Activated naive CD4-positive, alpha-beta T cell (primary cell): ENCODE measurements at places on chromosomes 3 and 15.

DNA sequence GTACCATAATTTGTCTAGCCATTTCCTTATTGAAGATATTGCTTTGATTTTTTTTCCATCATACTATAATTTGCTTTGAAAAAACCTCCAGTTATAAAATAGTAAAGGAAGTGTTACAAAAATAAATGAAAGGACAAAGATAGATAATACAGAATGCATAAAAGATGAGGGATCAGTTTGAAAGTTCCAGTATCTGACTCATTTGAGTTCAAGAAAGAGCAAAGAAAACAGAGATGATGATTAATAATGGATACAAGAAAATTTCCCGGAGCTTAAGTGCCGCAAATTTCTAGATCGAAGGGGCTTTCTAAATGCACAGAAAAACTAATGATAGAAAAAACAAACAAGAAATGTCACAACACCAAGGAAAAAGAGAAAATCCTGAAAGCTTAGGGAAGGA is 4.3 kb downstream of the WDR48 start:
- no peak for DNase-seq

DNA sequence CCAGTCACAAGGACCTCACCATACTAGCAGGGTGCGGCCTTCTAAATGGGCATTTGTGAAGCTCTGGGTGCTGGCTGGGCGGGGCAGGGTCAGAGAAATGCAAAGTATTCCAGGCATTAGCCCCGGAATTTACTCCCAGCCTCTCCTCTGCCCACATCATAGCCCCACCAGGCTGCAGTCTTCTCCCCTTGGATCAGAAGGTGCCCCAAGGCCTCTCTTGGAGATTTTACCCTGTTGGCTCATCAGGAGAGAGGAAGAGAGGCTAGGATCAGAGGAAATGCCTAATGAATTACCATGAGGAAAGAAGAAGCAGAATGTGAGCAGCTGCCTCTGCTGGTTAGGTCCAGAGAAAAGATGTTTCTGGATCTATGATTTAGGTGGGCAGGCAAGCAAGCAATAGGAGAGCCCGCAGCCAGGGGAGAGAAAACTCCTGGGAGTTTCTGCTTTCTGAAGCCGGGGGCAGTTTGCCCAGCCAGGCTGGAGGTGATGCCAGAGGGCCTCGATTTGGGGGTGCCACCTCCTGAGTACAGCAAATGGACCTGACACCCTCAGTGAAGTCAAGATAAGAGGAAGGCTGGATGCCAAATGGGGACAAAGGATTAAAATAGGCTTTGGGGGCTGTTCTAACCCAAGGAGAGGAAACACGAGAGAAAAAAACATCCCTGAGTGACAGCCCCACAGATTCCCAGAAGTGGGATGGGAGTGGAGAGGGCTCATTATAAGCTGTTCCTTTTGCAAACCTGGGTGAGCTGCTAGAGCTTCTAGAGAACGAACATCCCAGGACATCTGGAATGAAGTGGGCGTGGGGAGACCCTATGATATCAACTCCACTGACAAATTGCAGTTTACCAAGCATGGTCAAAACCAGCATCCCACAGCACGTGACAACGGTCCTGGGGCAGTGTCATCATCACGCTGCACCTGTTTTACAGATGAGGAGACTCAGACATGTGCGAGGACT is 65.4 kb downstream of the BDH1 start:
- no peak for DNase-seq

DNA sequence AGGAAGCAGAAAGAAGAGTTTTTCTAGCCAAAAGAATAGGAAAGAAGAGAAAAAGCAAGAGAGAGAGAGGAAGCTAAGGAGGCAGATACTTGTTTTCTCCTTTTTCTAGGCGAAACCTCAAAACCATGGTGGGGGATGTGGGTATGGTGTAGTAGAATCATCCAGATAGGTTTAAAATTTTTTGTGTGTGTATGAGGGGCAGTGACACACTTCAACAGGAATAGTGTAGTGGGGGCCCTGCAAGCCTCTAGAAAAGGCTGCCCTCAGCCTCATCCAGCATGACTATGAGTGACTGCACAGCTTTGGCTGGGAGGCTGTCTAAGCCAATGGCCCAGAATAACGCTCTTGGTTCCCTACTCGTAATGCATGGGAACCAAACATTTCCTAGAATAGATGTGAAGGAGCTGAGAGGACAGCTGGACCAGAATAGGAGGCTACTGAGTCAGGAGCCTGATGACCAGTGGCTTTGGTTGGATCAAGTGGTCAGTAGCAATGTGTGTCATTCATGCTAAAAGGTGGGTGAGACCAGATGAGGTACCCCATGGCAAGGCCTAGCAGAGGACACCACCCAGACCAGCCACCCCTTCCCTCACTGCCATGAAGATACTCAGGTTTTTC is 24.4 kb downstream of the MOBP start:
- DNase-seq: no peak

DNA sequence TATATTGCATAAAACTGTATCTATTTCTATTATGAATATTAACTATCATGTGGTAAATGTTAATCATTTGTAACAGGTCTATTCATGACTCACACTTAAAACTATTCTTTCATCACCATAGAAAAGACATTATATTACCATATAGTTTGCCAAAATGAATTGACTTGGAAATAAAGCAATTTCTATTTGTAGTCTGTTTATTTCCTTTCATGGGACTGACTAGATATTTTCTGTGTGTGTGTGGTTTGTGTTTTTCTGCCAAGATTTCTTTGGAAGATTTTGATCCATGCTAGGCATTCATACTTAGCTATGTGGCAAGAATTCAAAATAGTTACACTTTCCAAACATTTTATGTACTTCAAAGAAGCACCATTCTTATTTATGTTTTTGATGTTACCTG is 522.5 kb upstream of the AGTR1 start:
- no peak for DNase-seq

- DNase-seq: no peak
Measured at GRCh38 chr3:183845608-183846288, 20.4 kb upstream of the MAP6D1 start.

DNA sequence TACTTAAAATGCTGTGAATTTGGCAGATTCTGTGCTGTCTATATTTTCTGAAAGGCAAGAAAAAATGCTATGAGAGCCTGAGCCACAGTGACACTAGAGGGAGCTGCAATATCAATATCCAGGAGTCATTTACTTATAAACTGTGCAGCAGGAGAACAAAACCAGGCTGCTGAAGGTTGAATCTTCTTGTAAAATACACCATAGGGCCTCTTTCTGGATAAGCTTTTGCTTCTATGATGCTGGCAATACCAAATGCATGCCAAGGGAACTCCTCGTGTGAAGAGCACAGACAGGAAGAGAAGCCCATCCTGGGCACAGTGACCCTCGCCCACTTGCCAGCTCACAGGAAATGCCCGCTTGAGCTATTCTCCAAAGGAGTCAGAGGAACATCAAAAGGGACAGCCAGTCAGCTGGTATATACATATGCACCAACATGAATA is 48.0 kb upstream of the TSPAN3 start:
- no peak for DNase-seq

- no peak for DNase-seq
Measured at GRCh38 chr3:170222647-170223541, 670 bp downstream of the PRKCI start.

GRCh38 chr3:25894101-25894500 is 104.2 kb downstream of the OXSM start:
- DNase-seq: no peak

- no peak for DNase-seq
Measured at GRCh38 chr3:53792866-53793265, 53.4 kb downstream of the CHDH start.

GRCh38 chr3:150543531-150543930 is 2.8 kb downstream of the SERP1 start:
- no peak for DNase-seq

DNA sequence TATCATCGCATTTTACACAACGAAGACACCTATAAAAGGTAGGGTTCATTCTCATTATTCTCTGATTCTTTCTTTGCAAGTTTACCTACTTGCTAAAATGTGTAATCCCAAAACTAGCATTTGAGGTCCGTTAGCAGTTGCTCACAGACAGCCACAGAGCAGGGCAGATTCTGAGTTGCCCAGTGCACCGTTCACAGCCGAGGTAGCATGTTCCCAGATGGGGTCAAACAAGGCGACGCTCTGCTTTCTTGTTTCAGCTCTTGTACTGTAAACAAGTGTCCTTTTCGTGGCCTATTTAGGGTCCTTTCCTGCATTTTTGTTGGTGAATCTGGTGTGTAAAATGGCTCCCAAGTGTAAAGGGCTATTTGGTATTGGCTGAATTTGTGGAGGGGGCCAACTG is 3.1 kb downstream of the PPP1R2 start:
- no peak for DNase-seq

GRCh38 chr3:105653166-105653565 is 215.6 kb downstream of the CBLB start:
- DNase-seq: no peak

DNA sequence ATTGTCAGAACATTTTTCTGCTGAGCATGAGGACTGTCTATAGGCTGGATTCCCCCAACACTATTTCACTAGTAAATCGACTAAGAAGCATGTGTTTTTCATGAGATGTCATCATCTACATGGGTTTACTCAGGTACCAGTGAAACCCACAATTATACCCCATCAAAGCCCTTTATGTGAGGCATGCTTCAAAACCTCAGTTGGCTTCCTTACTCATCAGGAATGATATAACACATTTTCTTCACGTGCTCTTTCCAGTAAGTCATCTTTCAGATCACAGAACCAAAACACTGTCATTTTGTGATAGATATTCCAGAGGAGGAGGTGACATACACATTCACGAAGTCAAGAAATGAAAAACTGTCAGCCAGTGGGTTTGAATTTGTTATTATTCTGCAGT is 116.5 kb downstream of the ANO10 start:
- DNase-seq: no peak

GRCh38 chr3:29763115-29763514 is 482.2 kb downstream of the RBMS3 start:
- no peak for DNase-seq

DNA sequence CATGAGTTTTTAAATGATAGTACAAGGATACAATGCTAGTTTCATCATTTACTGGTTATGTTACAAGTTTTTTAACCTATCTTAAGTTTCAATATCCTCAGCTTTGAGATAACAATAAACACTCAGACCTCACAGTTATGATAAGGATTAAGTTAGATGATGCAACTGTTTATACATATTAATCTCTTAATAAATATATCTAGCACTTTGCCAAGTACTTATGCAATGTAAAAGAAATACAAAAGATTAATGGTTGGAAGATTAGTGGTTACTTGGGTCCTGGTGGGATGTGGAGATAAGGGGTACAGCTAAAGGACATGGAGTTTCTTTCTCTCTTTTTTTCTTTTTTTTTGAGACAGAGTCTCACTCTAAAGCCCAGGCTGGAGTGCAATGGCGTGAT is 12.0 kb downstream of the SPPL2A start:
- no peak for DNase-seq

- DNase-seq: no peak
Measured at GRCh38 chr3:110816008-110816407, 255.6 kb upstream of the NECTIN3 start.

- no peak for DNase-seq
Measured at GRCh38 chr15:82066455-82066854, 20.6 kb upstream of the MEX3B start.

- no peak for DNase-seq
Measured at GRCh38 chr3:81363816-81364215, 397.6 kb downstream of the GBE1 start.
